ENCODE measurements at places on chromosomes 2 and 18.
A peak's percentile ranks its signal among the peaks of the same experiment; 100 is the strongest.

- no peak for DNase-seq
Observed at GRCh38 chr2:54085069-54085468, 30.3 kb upstream of the ACYP2 start.

DNA sequence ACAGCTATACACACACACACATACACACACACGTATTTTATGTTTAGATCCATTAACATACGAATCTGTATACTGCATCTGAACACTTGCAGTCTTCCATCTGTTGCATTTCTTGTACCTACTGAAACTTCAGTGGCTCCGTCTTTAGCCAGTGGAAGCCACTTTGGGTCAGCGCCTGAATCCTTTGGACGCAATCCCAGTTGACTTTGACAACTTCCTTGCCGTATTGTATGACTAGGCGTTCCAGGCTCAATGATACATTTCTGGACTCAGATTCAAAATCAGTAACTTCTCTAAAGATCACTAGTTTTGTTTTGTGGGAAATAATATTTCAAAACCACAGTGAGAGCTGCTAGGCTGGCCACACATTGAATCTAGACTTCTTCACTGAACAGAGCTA is 101.5 kb upstream of the GPC1 start:
- DNase-seq = no peak

GRCh38 chr2:59182249-59182648 is 941.1 kb upstream of the FANCL start:
- peak; percentile 28 for DNase-seq

- DNase-seq = no peak
Observed at GRCh38 chr18:5253910-5254309, 41.6 kb downstream of the ZBTB14 start.

- no peak for DNase-seq
Observed at GRCh38 chr2:163436963-163437362, 298.8 kb downstream of the FIGN start.

- no peak for DNase-seq
Observed at GRCh38 chr18:57026316-57026715, 120.6 kb upstream of the BOD1L2 start.

GRCh38 chr2:42930025-42930581 is 137.7 kb upstream of the HAAO start:
- no peak for DNase-seq

GRCh38 chr2:45026924-45027450 is 17.7 kb upstream of the SIX2 start:
- DNase-seq = no peak

DNA sequence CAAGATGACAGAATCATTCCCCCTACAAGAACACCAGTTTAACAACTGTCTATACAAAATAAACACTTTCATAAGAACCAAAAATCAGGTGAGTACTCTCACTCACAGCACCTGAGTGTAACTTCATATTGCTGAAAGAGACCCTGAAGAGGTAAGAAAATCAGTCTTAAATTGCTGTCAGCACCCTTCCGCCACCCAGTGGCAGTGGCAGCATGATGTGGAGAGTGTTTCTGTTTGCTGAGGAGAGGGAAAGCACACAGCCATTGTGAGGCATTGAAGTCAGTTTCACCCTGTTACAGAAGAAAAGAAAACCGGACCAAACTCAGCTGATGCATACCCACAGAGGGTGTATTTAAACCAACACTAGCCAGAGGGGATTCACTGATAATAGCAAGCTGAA is 1240.8 kb upstream of the CRIM1 start:
- DNase-seq = no peak

DNA sequence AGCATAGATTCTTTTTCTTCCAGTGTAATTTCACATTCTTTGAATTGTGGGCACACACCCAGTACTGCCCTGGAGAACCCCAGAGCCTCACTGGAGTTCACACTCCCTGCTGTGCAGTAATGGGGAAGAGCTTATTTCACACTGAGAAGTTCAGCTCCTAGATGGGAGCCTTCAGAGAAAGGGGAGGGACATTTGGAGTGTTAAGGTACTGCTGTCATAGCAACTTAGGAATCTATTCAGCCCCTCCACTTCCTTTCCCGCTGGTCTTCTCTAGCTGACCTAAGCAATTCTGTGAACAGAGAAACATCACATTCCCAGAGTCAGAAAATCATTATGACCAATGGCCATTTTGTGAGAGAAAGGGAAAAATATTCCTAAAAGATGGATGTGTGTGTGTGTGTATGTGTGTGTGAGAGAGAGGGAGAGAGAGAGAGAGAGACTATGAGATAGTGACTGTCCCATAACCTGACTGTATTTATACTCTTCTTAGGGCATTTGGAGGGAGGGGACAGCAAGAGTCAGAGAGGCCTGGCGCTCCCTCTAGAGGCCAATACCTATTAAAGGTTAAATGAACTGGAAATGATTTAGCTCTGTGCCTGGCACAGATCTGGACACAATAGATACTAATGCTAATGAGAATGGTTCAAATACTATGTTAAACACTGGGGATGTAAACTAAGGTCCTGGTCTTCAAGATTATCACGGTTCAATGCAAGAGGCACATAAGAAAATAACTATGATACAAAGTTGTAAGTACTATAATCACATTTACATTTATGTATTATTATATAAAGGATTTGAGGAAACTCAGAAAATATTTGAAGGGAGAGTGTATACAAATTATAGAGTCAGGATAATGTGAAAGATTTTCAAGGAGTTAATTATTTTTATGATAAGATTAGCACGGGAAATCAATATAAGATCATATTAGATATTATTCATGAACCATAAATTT is 41.5 kb upstream of the RPE start:
- peak; percentile 39 for DNase-seq

DNA sequence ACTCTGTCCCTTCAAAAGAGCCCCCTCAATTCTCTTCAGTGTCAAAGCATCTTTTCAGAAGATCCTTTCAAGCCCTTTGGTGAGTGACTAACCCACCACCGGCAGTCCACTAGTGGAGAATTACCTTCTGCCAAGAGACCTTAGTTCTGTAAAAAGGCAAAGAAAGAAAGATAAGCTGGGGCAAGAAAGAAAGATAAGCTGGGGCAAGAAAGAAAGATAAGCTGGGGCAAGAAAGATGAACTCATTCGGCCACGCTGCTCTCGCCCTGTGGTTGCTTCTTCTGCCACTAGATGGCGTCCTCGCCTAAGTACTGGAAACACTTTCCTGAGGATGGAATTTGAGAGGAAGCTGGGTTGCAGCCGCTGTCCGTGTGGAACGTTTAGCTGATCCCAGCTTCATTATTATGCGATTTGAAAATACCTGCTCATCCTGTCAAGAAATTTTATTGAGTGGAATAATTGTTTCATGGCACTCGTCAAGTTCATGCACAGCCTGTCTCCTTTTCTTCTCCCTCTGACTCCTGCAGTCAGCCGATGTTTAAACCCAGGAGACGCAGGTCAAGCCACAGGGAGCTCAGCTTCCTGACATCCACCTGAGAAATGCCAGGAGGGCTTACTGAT is 17.3 kb upstream of the ANXA4 start:
- peak; percentile 64 for DNase-seq
